ENCODE measurements at places on chromosomes 5 and 9.

DNA sequence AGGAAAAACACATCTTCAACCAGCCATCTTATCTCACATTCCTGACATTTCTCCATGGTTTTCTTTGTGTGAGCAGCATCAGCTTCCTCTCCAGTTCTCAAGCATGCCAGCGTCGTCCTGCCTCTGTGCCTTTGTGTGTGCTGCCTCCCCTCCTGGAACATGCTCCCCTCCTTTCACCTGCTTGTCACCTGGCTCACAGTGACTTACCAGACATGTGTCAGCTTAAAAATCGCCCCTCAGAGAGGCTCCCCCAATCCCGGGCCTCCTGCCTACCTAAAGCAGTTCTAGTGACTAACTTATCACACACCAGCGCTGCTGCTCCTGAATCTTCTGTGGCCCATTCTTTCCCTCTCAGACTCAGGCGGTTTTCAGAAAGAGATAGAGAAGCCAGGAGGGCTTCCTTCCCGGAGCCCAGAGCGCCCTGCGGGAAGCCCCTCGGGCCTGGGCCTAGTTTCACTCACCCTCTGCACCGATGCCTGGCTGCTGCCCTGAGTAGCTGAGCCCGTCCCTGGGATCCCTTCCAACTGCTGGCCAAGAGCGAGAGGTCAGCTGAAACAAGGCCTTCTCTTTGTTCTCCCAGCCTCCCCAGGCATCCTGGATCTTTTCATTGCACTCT, 51.1 kb upstream of the MVB12B start:
- DNase-seq = no peak

GRCh38 chr5:61974680-61975079, 331.3 kb upstream of the KIF2A start:
- no peak for DNase-seq

- no peak for DNase-seq
These were observed 67.8 kb downstream of the MEF2C start for GRCh38 chr5:88815050-88815789.

- DNase-seq = no peak
These were observed 2.4 kb downstream of the PCYOX1L start for GRCh38 chr5:149360272-149360671.

- DNase-seq = no peak
These were observed 46.4 kb downstream of the ERP44 start for GRCh38 chr9:100052375-100052774.

DNA sequence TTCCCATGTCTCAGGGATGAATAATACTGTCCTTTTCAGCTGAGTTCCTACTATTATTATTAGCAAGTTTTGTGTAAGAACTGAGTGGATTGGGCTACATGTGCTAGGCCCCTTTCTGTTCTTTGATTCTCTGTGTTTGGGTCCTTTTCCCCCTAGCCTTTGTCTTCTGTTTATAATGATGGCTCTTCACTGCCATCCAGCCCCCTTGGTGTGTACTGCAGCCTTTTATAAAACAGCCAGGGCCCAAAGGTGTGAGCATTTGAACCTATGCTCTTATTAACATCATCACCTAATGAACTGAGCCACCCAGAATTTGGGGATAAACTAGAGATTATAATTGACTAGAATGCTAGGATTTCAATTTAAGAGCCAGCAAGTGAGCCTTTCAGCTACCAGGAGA, 52.6 kb downstream of the PLAC8L1 start:
- DNase-seq = no peak

GRCh38 chr9:2337627-2338026, 284.0 kb upstream of the VLDLR start:
- no peak for DNase-seq
